ENCODE measurements at places on chromosomes 6 and 20.

DNA sequence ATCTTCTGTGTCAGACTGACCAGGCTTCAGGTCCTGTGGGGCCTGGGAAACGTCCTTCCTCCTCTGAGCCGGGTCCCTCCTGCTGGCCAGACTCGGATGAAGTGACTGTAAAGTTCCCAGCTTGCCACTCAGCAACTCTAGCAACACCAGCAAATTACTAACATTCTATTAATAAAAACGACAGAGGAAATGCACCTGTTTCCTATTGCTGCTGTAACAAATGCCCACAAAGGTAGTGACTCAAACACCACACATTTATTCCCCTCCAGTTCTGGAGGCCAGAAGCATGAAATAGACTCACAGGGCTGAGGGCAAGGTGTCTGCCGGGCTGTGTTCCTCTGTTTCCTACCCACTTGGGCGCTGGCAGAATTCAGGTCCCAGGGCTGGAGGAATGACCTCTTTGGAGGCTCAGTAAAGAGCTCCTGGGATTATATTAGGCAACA lies 48.8 kb downstream of the CTCFL start:
- no peak for DNase-seq

DNA sequence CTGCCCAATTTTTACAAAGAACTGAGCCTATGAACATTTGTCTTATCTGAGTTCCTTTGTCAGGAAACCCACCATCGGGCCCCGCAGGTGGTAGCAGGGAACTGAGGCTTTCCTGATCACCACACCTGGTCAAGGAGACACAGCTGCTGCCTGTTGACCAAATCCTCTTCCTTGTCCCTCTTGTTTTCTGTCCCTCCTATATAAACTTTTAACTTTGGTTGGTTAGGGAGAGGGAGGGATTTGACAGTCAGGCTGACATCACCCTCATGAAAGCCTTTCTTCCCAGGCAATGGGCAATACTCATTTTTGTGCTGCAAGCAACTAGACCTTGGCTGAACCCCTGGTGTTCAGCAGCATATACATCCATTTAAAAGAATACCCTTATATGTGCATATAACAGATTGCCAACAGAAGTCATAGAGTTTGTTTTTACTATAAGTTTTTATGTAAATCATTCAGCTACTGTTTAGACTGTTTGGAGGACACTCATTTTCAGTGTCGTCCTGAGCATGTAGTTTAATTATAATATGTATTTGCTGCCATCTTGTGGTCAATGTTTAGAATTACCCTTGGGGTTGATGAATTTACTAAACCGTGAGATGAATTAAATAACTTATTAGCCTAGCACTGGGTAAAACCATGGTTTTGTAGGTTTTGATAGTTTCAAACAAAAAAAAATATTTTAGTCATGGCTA lies 17.0 kb downstream of the CRISP1 start:
- DNase-seq, result no peak

- no peak for DNase-seq
Measured at GRCh38 chr6:156978948-156979347, 201.8 kb downstream of the ARID1B start.

DNA sequence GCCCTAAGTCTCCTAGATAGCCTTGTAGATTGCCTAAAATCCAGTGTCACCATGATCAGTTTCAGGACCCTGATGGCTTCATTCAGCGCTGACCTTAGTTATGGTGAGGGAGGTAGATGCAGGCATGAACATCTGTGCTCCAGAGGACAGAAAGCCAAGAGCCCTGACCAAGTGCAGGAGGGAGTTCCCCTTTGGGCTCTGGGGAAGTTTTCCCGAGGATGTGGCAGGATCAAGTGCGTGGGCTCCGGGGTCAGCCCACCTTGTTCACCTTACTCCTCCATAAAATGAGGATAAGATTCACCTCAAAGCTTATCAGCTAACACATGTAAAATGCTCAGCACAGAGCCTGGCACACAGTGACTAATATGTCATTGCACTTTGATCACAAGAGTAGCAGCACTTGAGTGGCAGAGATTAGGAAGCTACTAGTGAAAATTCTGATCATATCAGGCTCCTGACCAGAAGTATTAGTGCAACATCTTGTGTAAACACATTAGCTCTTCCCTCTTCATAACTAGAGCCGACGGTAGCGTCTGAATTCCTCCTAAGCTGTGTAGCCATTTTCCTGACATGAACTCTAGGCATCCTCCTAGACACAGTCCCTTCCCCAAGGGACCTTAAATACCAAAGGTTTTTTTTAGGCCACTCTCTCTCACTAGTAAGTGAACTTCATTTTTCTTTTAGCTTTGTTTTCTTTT lies 125.2 kb downstream of the SULF2 start:
- no peak for DNase-seq

DNA sequence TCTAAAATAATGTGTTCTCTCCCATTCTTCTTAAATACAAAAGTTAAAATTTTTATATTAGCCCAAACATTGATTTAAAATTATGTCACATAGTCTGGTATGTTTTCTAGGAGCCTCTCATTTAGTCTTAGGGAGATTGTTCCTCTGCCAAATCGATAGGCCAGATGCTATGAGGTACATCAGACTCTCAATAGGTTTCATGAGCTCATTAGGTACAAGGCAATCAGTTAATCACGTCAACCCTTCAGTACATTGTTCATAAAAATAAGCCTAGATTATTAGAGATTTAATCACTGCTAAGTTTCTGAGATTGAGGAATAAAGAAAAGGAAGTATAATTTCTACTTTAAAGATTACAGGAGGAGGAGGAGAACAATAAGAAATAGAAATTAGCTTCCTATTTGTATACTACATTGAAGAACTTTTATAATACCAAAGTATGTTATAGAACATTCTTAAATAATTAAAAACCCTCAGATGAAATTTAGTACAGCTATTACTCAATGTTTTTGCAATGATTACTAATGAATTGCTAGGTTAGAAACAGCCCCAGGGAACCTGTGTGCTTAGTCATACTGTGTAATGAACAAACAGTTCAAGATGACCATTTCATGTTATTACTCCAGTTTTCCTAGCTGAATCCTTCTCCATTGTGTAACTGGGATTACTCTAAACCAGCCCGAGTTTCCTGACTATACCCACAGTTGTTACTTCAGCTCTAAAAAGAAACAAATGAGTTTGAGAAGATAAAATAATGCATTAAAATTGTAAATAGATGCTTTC lies 117.0 kb downstream of the BMP5 start:
- no peak for DNase-seq

DNA sequence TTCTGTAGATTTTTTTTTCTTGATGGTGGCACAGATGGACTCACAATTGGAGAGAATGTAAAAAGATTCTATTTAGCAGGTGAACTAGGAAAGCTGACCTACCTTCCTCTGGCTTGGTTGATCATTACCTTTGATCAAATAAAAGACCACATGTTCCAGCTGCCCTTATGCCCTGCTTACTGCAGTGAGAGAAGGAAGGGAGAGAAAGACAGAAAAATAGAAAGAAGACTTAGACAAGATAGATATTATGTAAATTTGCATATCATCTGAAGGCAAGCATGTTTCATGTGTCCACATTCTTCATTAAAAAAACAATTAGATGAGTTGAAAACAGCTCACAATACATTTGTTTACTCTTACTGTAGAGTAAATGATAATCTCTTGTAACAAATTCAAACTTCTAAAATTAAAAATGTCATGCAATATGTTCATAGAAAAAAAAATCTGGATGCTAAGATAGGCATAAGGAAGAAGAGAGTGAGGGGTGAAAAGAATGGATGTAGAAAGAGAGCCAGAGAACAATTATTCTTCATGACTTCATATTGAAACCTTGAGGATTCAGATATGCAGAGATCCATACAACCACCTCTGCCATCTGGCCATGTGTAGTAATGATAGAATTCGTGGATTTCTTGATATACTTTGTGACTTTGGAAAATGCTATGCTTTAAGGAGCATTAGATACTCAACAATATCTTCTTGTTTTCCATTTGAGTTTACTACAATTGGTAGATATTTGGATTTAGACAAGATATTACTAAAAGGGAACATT lies 71.7 kb downstream of the RFX6 start:
- no peak for DNase-seq

- no peak for DNase-seq
Measured at GRCh38 chr6:74115674-74116073, 419.7 kb downstream of the CD109 start.

- no peak for DNase-seq
Measured at GRCh38 chr20:58905236-58905635, 52.7 kb downstream of the GNAS start.

DNA sequence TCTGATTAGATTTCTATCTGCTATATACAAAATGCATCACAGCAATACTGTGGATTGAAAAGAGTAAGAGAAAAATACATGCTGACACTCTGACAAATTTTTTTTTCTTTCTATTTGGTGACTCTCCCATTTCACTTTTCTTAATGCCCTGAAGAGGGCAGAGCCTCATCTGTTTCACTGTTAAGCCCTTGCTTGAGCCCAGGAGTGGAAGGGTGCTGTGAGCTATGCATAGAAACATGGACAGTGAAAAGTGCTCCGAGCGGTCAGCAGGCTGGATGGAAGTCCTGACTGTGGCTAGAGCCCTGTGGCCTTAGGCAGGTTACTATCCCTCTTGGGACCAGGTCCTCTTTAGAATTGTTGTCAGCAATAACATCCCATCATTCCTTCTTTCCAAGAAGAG lies 17.4 kb upstream of the CSE1L start:
- no peak for DNase-seq

Data from cortex of kidney (tissue), 1 donor.